C1 segment of cervical spinal cord (tissue), 14 donors: ENCODE measurements at places on chromosomes 3 and 15.

- DNase-seq = no peak
Observed at GRCh38 chr15:89761929-89762328, 10.9 kb upstream of the MESP1 start.

- no peak for DNase-seq
Observed at GRCh38 chr3:135246027-135246426, 451.0 kb downstream of the EPHB1 start.

- no peak for DNase-seq
Observed at GRCh38 chr3:172692751-172693338, 18.0 kb downstream of the NCEH1 start.

- DNase-seq = no peak
Observed at GRCh38 chr3:3589715-3590130, 209.5 kb upstream of the LRRN1 start.

DNA sequence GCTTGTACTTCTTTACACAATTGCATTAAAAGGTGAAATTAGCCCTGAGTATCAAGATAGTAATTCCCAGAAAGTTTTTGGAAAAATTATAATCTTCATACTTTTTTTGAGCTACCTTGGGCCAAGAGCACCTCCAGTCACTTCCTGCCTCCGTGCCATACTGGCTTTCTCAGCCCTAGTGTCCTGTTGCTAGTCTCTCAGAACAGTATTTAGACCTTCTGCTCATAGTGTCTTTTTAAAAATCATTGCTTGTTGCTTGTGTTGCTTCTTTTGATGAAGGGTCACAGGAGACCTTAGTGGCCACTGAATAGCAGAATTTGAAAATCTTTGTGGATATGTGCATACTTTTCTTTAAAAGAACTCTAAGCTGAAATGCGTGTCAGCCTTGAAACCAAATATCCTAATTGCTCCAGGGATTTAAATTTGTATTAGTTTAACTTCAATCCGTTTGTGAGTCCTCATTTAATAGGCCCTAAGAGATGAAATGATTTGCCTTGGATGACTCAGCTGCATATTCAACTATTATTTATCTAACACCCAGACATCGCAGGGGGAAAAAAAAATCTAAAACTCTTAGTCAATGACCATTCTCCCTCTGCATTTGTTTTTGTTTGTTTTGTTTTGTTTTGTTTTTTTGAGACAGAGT lies 29.1 kb upstream of the LXN start:
- no peak for DNase-seq

DNA sequence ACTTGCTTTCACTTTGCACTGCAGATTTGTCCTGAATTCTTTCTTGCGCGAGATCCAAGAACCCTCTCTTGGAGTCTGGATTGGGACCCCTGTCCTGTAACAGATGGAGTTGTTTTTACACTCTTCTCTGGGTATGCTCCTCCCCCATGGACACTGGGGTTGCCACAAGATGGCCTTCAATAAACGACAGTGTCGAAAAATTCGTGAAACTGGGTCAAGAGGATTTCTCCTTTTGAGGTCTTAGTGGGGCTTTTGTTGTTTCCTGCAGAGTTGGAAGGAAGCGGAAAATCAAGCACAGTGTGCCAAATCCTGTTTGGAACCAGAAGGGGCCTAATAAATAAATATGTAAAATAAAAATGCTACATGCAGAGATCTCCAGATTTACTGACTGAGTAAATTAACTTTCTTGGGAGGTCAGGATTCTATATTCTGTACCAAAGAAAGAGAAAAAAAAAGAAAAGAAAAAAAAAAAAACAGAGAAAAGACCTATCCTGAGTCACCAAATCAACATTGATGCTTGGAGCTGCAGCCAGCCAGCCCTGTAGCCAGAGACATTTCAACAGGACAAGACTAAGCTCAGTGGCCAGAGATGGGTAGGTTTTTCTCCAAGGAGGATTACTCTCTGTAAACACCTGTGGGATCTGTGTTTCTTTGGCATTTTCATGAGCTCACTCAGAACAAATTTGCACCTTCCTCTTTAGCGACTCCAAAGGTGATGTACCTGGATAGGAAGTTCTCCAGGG lies 24.8 kb downstream of the CCDC80 start:
- DNase-seq = peak; percentile 12

- DNase-seq = no peak
Observed at GRCh38 chr3:15310491-15311370, 21.7 kb downstream of the SH3BP5 start.

GRCh38 chr3:112119962-112120836 lies 12.8 kb downstream of the GCSAM start:
- DNase-seq = no peak

GRCh38 chr3:146177519-146177918 lies 16.5 kb upstream of the PLOD2 start:
- no peak for DNase-seq

DNA sequence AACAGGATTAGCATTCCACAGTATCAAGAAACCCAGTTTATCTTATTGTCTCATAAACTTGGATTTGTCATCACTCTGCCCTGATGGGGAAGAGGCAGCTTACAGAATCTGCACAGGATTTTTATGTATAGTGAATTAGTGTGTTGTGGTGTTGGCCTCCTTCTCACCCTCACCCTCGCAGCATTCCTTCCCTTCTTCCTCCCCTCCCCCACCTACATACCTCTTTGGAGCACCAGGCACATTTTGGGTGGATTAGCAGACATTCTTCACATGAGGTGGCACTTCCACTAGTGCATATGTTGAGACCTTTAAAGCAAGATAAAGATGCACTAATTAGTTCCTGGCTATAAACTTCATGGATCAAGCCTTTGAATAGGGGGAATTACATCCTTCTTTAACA lies 13.9 kb downstream of the ITGB5 start:
- DNase-seq = no peak

DNA sequence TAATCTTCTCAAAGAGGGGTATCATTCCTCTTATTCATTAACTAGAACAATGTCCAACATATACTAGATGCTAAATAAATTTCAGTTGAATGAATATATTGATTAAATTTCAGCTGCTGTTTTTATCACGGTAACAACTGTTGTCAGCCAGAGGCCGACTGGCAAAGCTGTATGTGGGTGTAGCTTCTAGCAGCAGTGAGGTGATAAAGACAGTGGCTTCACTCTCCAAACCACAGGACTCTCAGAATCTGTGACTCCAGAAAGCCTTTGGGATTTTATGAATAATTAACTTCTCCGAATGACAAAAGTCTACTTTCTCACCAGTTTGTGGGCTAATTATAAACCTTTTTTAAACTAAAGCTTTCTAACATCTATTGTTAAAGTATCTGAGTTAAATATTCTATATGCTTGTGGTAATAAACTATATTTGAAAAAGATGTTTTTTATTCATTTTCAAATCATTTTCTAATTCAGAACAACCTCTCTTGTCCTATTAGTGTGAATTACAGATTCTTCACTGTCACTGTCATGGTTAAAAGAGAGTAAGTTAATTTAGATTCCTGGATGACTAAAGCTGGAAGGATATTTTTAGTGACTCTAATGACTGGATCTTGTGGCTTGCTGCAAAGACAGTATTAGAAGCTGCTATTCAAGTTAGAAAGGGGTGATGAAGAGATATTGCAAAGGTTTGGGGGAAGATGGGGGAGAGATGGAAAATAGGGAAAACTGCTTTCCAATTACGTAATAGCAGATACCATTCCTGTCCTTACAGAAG lies 796.4 kb upstream of the ARPP21 start:
- DNase-seq = no peak

GRCh38 chr15:67760901-67761300 lies 64.4 kb upstream of the SKOR1 start:
- DNase-seq = no peak

DNA sequence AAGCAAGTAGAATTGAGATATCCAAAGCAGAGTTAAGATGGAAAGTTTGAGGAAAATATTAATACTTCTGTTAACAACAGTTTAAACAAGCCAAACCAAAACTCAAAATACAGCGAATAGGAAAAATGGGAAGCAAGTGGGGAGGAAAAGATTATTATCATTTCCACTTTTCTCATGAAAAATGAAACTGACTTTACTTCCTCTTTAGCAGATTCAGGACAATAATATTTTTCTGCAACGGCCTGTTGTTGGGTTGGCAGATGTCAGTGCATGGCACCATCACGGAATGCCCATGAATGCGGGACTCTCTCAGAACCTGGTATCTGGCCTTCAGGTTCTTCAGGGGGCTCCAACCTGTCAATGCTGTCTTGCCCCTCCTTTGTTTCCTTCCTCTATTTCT lies 11.1 kb downstream of the ANKUB1 start:
- DNase-seq = no peak

DNA sequence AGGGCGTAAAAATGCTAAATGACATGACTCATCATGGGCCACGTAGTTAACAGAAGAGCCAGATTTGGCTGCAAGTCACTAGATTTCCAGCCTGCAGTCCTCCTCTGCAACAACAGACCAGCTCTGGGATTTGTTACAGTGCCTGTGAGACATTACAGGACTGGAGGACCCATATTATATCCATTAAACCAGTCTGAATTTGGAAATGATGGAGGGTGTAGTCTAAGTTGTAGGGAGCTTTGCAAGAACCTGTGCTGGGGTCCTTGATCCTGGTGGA lies 10.8 kb downstream of the ZNF774 start:
- DNase-seq = no peak

- no peak for DNase-seq
Observed at GRCh38 chr3:115828401-115828800, 205.1 kb downstream of the GAP43 start.

GRCh38 chr3:78951342-78951945 lies 816.4 kb downstream of the ROBO1 start:
- DNase-seq = no peak

- no peak for DNase-seq
Observed at GRCh38 chr3:156518726-156519125, 36.2 kb downstream of the SSR3 start.

DNA sequence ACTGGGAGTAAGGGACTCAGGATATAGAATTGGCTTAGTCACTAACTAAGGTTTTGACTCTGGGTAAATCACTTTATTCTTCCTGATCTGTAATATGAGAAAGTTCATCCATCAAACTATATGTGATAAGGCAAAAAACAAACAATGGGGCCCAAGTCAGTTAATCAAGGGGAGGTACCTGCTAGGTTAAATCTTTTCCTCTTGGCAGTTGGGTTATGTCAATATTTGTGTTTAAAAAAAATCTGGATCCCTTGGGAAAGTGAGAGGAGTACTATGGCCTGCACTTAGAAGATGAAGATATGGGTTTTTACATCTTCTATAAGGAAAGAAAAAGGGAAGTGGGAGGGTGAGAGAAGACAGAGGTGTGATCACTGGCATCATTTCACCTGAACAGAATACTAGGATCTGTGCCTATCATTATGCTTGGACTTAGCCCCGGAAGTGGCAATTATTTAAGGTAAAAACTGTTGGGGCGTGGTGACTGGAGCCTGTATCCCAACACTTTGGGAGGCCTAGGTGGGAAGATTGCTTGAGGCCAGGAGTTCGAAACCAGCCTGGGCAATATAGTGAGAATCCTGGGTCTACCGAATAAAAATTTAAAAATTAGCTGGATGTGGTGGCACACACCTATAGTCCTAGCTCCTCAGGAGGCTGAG lies 2.8 kb upstream of the SLC28A2 start:
- no peak for DNase-seq

DNA sequence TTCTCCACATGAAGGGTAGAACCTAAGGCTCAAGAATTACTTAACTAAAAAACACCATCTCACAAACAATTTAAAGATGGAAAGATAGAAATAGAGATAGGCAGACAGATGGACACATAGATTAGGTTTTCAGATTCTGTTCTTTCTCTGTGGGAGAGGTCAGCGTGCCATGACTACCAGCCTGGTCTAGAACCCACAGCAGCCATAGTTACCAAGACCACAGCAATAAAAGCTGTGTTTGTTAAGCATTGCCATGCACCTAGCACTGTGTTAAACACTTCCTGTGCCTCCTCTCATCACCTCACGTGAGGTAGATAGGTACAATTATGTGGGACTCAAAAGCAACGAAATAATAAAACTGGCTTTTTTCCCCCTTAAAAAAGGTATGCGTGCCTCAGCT lies 83.1 kb upstream of the TSEN2 start:
- DNase-seq = no peak

- DNase-seq = no peak
Observed at GRCh38 chr3:136146981-136147729, 49.0 kb downstream of the MSL2 start.

DNA sequence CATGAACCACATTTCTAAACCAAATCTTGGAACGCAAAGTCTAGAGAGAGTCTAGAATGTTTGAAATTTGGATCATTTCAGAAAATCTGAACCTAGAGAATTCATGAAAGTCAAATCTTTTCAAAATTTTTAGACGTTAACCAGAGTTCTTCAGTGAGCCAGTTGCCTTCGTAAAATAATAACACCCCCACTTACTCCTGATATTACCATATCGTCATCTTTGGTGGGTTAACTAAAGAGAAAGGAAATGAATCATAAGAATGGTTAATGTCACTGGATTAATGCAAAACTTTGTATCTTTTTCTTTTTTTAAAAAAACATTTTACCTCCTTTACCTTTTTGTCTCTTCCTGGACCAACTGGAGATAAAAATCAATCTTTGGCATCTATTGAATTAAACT lies 1.2 kb upstream of the ZBED2 start:
- DNase-seq = no peak

DNA sequence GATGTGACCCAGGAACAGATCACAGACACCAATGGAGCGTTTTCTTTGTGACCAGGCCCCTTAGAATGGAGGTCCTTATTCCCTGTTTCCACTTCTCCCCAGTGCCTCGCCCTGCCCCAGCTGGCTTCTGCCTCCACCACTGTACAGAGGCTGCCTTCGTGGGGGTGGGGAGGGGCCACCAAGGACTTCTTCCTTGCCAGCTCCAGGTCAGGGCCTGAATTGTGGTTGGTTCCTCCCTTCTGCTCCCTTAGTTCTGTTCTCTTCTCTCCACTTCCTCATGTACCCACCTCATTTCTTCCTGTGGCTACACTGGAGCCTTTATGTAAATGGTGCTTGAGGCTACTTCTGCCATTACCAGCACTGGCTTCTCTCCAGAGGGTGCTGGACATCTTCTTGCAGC lies 16.4 kb downstream of the TGM4 start:
- no peak for DNase-seq

DNA sequence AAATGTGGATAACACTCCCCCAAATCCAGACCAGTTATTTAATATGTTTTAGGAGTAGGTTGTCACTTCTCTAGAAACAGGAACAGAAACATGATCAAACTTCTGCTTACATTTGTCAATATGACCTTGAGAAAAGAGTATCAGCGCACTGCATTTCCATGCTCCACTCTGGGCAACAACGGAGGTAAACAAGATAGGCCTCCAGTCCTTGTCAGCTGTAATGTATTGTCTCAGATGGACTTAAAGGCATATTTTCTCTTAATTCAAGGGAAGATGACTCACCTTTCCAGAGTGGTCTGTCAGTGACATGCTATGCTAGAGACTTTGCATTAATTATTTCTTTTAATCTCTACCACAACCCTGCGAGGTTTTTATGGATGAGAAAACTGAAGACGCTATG lies 51.6 kb upstream of the TCF12 start:
- DNase-seq = no peak

DNA sequence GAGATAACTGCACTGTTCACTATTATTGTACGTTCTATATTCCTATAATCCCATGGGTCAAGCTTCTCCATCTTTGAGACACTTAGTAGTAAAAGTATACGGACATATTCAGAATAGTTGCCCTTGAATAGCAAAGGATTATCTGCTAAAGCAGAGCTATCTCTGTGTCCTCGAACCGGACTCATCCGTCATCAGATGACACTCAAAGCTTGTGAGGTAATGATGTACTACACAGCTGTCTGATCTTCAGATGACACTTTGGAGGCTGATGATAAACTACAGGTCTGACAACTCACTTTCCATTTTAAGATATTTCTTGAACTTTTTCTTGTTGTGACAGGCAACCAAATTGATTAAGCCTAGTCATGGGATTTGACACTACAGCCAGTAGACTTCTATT lies 240.2 kb downstream of the SCAPER start:
- no peak for DNase-seq
